ENCODE measurements at places on chromosomes 2 and 18.

DNA sequence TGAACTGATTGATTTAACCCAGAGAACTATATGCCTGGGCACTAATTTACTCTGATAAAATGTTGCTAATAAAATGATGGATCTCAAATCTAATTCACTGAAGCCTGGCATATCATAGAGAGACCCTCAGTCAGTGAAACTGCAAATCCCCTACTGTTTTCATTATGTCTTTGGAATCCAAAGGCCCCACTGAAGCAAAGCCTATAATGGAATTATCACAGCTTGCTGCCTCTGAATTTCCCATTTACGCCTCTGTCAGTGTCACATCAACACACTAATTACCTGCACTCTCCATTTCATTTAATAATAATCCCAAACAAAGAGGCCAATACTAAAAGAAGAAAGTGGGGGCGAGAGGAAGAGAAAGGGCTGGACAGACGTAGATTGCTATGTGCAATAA lies 470.9 kb downstream of the MBD2 start:
- no peak for DNase-seq

DNA sequence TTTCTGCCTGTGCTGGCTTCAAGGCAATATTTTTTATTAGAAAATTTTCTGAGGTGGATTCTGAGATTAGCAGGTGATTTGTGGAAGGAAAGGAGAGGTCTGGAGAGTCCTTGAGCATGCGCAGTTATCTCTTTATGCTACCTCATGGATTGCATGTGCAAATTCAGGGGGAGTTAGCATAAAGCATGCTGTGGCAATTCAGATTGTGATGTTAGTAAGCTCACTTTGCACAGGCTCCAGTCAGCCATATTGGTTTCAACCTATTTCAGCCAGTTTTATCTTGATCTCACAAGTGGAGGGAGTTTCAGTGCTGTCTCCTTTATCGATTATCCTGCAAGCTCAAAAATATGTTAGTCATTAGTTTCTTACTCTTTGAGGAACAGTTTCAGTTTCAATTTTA lies 2012.3 kb upstream of the PIK3C3 start:
- DNase-seq = no peak

DNA sequence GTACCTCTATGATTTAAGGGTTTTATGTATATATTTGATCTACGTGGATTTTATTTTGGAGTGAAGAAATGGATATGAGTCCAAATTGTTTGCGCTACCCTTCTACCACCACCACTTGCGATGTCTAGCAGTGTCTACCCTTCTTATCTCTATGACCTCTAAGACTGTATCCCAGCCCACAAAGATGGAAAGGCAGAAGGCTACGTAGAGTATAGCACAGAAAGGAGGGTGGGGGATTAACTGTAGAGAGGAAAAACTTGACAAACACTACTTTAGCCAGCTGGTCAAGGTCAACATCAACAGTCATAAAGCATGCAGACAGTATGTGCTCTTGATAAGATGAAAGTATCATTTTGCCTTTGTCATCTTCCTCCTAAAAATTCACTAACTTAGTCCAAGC lies 14.4 kb downstream of the ITSN2 start:
- DNase-seq = no peak

GRCh38 chr2:228841475-228841874 lies 429.6 kb downstream of the PID1 start:
- no peak for DNase-seq

DNA sequence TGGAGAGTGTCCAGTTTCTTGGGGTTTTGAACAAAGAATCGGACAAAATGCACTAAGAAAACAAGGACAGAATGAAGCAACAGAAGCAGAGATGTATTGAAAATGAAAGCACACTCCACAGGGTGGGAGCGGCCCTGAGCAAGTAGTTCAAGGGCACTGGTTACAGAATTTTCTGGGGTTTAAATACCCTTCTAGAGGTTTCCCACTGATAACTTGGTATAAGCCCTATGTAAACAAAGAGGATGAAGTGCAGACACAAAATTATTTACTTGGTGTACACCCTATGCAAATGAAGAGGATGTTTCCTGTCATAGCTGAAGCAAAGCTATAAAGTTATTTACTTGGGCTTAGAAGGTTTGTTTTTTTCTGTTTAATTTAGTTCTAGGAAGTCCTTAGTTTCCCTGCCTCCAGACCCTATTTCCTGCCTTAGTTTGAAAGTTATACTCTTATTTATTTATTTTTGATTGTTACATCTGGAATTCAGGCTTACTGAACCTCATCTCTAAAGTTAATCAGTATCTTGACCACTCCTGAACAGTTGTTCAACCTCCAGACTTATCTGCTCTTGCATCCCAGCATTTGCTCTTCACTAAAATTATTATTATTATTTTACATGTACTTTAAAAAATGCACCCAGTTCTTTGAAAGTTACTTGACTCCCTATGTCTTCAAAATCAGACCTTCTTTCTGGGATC lies 193.5 kb downstream of the SPP2 start:
- no peak for DNase-seq

GRCh38 chr2:199572571-199572970 lies 114.8 kb upstream of the SATB2 start:
- DNase-seq = no peak

GRCh38 chr2:118844261-118845004 lies 3.0 kb downstream of the EN1 start:
- no peak for DNase-seq

DNA sequence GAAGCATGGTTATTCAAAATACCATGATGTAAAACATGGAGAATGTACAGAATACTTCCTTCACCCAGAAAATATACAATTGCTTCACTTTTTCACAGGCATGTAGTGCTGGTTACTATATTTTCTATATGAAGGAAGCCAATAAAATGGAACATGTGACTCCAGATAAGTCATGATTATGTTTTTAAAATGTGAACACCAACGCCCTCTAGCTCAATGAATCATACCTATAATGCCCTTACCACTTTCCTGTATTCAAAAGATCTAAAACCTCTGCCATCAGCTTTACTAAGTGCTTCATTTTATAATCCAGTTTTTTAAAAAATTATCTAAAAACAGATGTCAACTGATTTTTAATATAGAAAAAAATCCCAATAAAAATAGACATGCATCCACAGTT lies 59.9 kb downstream of the SMAD2 start:
- no peak for DNase-seq

DNA sequence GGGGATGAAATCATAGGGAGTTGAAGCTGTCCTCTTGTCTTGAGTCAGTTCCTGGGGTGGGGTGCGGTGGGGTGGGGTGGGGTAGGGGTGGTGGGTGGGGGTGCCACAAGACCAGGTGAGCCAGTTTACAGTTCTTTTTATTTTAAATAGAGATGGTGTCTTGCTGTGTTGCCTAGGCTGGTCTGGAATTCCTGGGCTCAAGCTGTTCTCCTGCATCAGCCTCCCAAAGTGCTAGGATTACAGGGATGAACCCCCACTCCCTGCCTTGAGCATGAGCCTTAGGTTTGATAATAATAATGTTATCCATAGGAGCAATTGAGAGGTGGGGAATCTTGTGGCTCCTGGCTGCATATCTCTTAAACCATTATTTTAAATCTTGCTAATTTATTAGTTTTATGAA lies 183.1 kb upstream of the ALPP start:
- no peak for DNase-seq

GRCh38 chr18:36214811-36215210 lies 27.5 kb downstream of the MOCOS start:
- DNase-seq = no peak

GRCh38 chr18:13233787-13234783 lies 15.5 kb downstream of the LDLRAD4 start:
- DNase-seq = no peak

DNA sequence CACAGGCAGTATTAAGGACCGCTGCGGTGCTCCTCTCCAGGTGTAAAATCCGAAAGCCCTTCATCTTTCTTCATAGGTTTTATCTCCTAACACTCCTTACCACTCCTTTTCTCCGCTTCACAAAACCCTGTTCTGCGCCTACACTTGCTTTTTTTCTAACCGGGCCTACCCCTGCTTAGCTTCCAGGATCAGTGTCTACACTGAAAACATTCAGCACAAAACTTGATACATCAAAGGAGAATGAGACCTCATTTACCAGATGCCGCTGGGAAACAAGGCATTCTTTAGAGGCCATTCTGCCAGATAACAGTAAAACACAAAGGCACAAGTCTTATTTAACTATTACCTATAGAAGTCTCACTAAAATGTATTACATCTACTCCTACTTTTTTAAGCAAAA lies 13.1 kb downstream of the CHST10 start:
- no peak for DNase-seq

DNA sequence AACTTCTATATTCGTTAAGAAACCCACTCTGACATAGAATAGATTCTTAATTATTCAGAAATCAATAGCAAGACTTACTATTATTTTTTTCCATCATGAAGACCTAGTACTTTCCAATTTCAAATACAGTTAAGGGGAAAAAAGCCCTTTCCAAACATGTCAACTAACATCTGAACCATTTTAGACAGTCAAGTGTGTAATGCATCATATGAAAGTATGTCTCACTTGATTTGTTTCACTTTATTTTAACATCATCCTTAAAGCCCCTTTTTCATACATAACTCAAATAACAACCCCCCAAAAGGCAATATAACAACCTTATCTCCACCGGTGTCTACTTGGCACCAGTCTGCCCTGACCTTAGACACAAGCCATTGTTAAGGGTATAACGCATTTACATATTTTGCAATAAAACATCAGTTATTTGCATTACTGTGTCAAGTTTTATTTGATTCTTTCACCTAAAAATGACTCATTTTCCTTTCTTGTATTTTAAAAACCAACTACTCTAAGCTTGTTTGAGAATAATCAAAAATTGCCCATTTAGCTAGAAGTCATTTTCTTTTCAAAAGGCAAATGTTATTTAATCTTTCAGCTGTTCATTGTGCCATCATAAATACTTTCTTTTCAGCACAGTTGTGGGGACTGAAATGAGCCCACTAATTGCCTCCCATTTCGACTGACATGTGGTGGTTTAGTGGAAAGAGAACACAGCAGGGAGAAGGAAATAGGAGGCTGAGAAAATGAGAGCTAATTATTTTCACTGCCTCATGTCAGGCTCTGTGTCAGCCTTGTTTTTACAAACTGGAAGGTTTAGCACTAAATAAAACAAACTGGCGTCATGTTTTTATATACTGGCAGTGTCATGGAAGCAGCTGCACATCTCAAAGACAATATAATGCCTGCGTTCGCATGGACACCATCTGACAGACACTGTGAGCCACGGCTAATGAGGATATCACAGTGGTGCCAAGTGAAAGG lies 104.7 kb upstream of the CDCA7 start:
- DNase-seq = no peak

DNA sequence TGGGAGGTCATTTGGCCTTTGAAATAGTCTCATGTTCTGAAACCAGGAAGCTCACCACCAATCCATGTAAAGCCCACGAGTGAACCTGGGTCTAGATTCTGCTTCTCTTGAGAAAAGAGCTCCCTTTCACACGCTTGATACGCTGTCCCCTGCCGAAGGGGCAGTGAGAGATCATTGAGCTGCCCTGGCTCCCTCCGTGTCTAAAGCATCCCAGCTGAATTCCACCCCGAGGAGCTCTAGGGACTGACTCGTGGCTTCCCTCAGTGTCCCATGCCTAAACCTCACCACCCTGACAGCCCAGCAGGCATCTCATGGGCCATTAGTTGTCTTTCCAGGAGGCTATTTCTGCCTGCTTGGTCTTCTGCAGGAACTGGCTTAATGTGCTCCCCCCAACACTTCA lies 68.6 kb downstream of the COL6A3 start:
- no peak for DNase-seq
